H1 (cell line): ENCODE measurements at places on chromosomes 3 and 15. TPM values are rescaled to one million over a fixed set of nuclear protein-coding genes. Genes with fewer than 3 reads are reported as not detected.
A peak's percentile ranks its signal among the peaks of the same experiment; 100 is the strongest.

- H3K4me1 ChIP-seq = no peaks in the 10 kb centered on the region
- no peak for DNase-seq
- H3K4me3 ChIP-seq = no peak overlapping the region
- H3K27ac ChIP-seq = no peak overlapping the region
Measured at GRCh38 chr3:56205406-56205805, 262.9 kb downstream of the ERC2 start.

DNA sequence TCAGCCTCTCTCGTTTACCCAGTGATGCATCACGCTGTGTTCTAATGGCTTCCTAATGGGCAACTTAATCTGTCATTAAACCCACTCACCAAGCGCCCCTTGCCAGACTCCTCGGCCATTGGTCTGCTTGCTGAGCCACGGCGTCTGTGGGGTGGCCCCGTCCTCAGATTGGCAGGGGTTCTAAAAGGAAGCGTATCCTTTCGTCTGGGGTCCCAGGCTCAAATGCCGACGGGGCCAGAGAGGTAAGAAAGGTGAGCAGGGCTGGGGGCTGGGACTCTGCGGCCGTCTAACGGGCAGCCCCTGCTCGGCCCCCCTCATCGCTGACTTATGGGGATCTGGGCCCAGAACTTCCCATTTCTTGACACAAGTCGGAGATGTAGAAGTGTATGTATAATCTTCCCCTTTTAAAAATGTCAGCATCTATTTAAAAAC is 315.1 kb upstream of the PROK2 start:
- H3K27ac ChIP-seq = no peak overlapping the region
- DNase-seq = peak; percentile 58
- peak overlapping the region; percentile 33; the same call in 1 of the 2 replicates for H3K4me3 ChIP-seq
- H3K27me3 ChIP-seq = peaks cover 6% of the 10 kb centered on the region
- no peaks in the 10 kb centered on the region for H3K36me3 ChIP-seq

- H3K27ac ChIP-seq = no peak overlapping the region
- no peaks in the 10 kb centered on the region for H3K27me3 ChIP-seq
- no peak overlapping the region for H3K4me3 ChIP-seq
Measured at GRCh38 chr3:18546632-18547031, 121.5 kb upstream of the SATB1 start.

DNA sequence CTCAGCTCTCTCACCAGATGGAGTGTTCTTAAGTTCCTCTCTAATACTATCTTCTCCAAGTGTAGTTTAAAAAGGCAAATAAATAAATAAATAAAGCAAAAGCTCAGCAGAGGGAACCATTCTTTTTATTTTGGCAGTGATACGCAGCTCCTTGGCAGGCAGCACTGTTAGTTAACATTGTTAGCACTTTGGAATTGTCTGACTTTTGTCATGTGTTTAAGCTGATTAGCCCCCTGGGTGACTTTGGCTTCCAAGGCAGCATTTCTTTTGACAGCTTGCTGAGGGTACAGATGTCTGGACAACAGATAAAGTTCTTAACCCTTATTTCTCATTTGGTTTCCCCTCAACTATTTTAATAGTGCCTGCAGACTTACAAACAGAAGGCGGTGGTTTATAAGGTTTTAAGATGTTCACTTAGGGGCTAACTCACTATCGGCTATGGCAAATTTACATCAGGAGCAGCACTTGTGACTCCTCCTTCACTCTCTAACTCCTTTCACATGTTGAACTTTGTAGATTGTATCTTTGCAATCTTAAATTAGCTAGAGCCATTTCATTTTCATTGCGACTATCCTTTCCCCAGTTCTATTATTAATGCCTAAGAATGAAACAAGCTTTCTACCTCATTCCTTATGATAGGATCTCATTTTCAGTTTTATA is 213.4 kb downstream of the ZBBX start:
- no peaks in the 10 kb centered on the region for H3K4me1 ChIP-seq
- no peak overlapping the region for H3K27ac ChIP-seq
- H3K4me3 ChIP-seq = no peak overlapping the region
- no peak for DNase-seq
- H3K27me3 ChIP-seq = no peaks in the 10 kb centered on the region

DNA sequence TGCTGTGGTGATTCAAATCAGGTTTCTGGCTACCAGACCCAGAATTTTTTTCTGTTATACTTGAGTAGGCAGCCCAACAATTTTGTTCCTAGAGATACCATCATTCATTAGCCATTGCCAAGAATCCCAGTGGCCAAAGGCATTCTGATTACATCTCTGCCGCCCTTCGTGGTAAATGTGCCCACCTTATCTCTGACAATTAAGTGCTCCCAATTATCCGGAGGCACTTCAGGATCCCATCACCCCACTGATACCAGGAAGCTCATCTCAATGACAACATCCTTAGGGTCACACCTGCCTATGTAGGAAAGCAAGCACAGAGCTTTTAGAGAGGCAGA is 43.2 kb upstream of the RPL35A start:
- no peak overlapping the region for H3K4me3 ChIP-seq
- DNase-seq = no peak
- H3K27me3 ChIP-seq = no peaks in the 10 kb centered on the region
- no peak overlapping the region for H3K27ac ChIP-seq
- no peaks in the 10 kb centered on the region for H3K4me1 ChIP-seq

- DNase-seq = no peak
- H3K4me3 ChIP-seq = no peak overlapping the region
- H3K4me1 ChIP-seq = no peaks in the 10 kb centered on the region
- H3K27ac ChIP-seq = no peak overlapping the region
- H3K36me3 ChIP-seq = no peaks in the 10 kb centered on the region
Measured at GRCh38 chr3:117710501-117710900, 1000.9 kb downstream of the TUSC7 start.

DNA sequence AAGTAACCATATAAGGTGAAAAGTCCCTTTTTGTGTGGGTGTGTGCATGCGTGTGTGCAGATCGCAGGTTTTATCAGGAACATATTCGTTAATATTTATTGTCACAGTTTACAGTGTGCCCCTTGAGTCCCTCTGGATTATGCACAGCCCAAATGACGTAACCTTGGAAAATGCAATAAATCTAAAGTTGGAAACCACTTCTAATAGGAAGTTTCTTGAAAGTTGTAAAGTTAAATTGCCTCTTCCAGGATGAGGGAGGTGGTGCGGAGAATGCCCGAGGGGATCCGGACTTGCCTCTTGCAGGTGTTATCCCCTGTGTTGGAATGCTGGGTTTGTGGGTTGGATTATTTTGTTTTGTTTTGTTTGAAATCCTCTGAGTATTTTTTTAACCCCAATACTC is 143.3 kb downstream of the CMSS1 start:
- no peaks in the 10 kb centered on the region for H3K36me3 ChIP-seq
- H3K4me1 ChIP-seq = no peaks in the 10 kb centered on the region
- no peak overlapping the region for H3K27ac ChIP-seq
- DNase-seq = no peak
- H3K4me3 ChIP-seq = no peak overlapping the region

DNA sequence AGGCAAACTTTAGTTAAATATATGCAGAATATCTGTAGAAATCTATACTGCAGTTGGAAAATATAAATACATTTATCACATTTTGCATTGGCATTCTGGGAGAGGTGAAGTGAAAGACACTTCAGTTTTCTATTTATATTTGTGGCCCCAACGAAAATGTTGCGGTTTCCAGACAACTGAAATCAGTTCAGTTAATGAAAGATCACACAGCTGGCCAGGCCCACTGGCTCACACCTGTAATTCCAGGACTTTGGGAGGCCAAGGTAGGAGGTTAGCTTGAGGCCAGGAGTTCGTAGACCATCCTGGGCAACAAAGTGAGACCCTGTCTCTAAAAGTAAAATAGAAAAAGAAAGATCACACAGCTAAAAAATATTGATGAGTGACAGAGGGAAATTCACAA is 11.9 kb upstream of the CLASP2 start:
- H3K27me3 ChIP-seq = no peaks in the 10 kb centered on the region
- no peak for DNase-seq
- H3K4me1 ChIP-seq = no peaks in the 10 kb centered on the region
- no peak overlapping the region for H3K27ac ChIP-seq

DNA sequence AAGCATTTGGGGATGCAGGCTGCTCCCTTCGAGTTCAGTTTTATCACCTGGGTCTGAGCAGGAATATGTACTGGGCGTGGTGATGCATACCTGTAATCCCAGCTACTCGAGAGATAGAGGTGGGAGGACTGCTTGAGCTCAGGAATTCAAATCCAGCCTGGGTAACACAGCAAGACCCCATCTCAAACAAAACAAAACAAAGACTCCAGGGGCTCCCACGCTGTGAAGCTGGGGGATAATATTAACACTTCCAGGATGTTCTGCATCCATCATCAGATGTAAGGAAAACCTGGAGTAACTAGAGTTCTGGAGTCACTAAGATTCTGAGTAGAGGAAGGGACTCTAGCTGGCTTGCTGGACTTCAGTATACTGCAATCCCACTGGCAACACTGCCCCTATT is 40.6 kb downstream of the LYZL4 start:
- H3K27me3 ChIP-seq = no peaks in the 10 kb centered on the region
- H3K4me3 ChIP-seq = peak overlapping the region; percentile 16
- peak overlapping the region; percentile 67; the same call in 1 of the 2 replicates for H3K27ac ChIP-seq
- peaks cover 9% of the 10 kb centered on the region for H3K4me1 ChIP-seq
- H3K36me3 ChIP-seq = 0 out of 2 replicates have a peak, but pooled peaks cover 3% of the 10 kb centered on the region
- DNase-seq = no peak

DNA sequence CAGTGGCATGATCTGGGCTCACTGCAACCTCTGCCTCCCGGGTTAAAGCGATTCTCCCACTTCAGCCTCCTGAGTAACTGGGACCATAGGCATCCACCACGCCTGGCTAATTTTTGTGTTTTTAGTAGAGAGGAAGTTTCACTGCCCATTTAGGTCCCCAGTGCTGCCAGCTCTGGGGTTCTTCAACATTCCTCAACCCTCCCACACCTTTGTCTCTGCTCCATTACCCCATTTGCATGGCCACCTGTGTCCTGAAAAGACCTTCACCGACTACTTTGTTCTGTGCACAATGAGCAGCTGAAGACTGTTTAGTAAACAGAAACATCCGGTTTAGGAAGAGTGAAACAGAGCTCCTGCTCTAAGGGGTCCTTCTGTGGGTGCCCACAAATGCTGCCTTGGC is 92.0 kb downstream of the FAM43A start:
- H3K27ac ChIP-seq = no peak overlapping the region
- no peaks in the 10 kb centered on the region for H3K36me3 ChIP-seq
- DNase-seq = no peak
- H3K4me3 ChIP-seq = no peak overlapping the region

GRCh38 chr3:133695560-133696171 is 33.9 kb upstream of the TOPBP1 start:
- no peaks in the 10 kb centered on the region for H3K36me3 ChIP-seq
- no peaks in the 10 kb centered on the region for H3K27me3 ChIP-seq
- no peak overlapping the region for H3K4me3 ChIP-seq
- no peak for DNase-seq
- H3K4me1 ChIP-seq = no peaks in the 10 kb centered on the region

- H3K4me3 ChIP-seq = no peak overlapping the region
- DNase-seq = no peak
- peaks cover 12% of the 10 kb centered on the region for H3K4me1 ChIP-seq
- H3K36me3 ChIP-seq = no peaks in the 10 kb centered on the region
Measured at GRCh38 chr3:195448205-195448875, 5.5 kb upstream of the ACAP2 start.

DNA sequence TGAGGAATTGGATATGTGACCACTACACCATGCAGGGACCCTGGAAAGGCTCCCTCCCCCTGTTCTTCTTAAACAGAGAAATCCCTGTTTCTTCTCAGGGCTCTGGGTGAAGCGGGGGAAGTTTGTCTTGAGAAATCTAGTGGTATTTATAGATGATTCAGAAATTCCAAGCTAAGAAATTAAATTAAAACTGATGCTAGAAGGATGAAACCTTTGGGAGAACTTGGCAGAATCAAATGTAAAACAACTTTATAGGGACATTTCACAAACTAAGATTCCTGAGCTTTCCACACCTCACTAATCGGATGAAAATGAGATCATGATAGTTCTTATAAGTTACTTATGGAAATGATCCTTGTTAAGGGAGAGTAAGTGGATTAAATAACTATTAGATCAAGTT is 54.2 kb downstream of the FBXL2 start:
- no peaks in the 10 kb centered on the region for H3K36me3 ChIP-seq
- H3K27ac ChIP-seq = no peak overlapping the region
- no peak overlapping the region for H3K4me3 ChIP-seq
- no peaks in the 10 kb centered on the region for H3K4me1 ChIP-seq
- no peaks in the 10 kb centered on the region for H3K27me3 ChIP-seq

GRCh38 chr3:117097351-117097750 is 387.8 kb downstream of the TUSC7 start:
- no peak overlapping the region for H3K27ac ChIP-seq
- H3K36me3 ChIP-seq = no peaks in the 10 kb centered on the region
- no peaks in the 10 kb centered on the region for H3K27me3 ChIP-seq
- DNase-seq = no peak
- no peak overlapping the region for H3K4me3 ChIP-seq

- DNase-seq = no peak
- H3K4me3 ChIP-seq = no peak overlapping the region
- H3K4me1 ChIP-seq = peaks cover 7% of the 10 kb centered on the region
- H3K27ac ChIP-seq = no peak overlapping the region
Measured at GRCh38 chr15:66936109-66936860, 129.1 kb upstream of the SMAD3 start.

SCAPER gene
- total RNA-seq = 6.8 and 6.9 TPM in 2 replicates

LRRIQ4 gene
- total RNA-seq = not detected in 2 replicates

TARS3 gene
- total RNA-seq = 11.9 and 13.9 TPM in 2 replicates

MYRIP gene
- 3.4 and 4.3 TPM in 2 replicates for total RNA-seq

CRYGS gene
- total RNA-seq = 0.90 and 1.8 TPM in 2 replicates

IL5RA gene
- total RNA-seq = not detected in 2 replicates

CACNA2D3 gene
- 1.8 and 2.2 TPM in 2 replicates for total RNA-seq

FETUB gene
- not detected in 2 replicates for total RNA-seq
